Activated CD4-positive, alpha-beta T cell treated with anti-CD3 and anti-CD28 coated beads, Interleukin-2, amount 10 ng/mL, durations not matched to agents 7 days and 5 days (primary cell): ENCODE measurements at places on chromosomes 7 and 10.
A peak's percentile ranks its signal among the peaks of the same experiment; 100 is the strongest.

GRCh38 chr10:86227501-86228258, 138.9 kb downstream of the GRID1 start:
- DNase-seq, result no peak

DNA sequence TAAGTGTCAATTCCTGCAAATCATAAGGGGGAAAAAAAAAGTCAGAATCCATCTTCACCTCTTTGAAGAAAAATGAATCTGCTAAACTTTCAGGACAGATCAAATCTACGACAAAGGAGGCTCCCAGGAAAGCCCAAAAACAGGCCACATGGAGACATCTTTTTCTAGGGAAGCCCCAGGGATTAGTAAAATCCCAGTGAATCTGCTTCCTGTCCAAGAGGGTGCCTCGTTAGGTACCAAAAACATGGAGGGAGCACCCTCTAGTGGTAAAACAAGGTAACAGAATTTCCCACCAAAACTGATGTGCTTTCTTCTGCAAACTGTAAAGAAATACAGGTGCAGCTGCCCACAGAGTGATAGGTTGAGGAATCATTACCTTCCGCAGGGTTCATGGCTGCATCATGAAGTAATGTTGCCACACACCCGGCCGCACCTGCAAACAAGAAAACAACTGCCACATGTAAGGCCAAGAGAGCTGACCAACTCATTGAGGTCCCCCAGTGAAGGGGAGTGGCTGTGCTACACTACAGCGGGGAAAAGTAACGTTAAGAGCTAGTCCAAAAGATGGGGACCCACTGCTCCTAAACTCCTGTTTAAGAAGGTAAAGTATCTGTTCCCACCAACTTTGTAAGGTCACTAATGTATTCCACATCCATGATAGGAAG, 7.9 kb downstream of the SLC25A28 start:
- DNase-seq, result peak; percentile 59

GRCh38 chr7:38675494-38676106, 44.4 kb upstream of the AMPH start:
- no peak for DNase-seq

DNA sequence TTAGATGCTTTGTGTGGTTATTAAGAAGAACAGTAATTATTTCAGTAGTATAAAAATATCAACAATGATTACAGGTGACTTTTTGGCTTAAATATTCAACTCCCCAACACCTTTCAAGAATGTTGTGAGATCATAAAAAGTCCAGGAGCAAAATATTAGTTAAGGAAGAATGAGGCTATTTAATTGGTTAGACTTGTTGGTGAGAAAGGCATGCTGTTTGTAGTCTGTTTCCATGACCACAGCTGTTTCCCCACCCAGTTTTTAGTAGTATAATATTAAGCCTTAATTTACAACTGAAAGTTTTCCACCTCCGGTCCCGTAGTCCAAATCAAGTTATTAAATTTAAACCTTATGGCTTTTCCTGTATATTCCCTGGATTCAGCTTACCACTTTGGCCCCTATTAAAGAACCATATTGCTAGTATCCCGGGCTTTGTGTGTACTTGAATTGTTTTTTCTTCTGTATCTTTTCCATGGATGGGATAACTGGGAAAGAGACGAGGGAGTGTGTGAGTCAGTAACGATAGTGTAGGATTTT, 133.3 kb downstream of the CELF2 start:
- DNase-seq, result no peak

GRCh38 chr10:79283616-79284015, 63.7 kb upstream of the PPIF start:
- no peak for DNase-seq

- DNase-seq, result no peak
Measured at GRCh38 chr10:73854310-73854709, 20.0 kb downstream of the CAMK2G start.

- DNase-seq, result no peak
Measured at GRCh38 chr10:4448030-4448429, 378.0 kb upstream of the AKR1E2 start.

DNA sequence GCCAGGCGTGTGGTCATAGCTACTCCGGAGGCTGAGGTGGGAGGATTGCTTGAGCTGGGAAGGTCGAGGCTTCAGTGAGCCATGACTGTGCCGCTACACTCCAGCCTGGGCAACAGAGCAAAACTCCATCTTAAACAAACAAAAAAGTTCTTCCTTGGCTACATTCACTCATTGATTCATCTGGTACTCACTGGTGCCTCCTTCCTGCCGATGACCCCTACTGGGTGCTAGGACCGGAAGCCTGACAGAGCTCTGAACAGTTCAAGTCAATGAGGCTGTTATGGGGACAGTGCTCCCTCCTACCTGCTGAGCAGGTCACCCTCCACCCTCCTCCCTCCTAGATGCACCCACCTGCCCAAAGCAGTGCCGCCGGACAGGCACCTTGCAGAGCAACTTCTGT, 4.9 kb downstream of the PCOLCE start:
- no peak for DNase-seq

- DNase-seq, result no peak
Measured at GRCh38 chr7:105877736-105878135, 1.3 kb upstream of the ATXN7L1 start.
